WTC11 (cell line): ENCODE measurements at places on chromosomes 16 and 17. TPM values are rescaled to one million over a fixed set of nuclear protein-coding genes. Genes with fewer than 3 reads are reported as not detected.
A peak's percentile ranks its signal among the peaks of the same experiment; 100 is the strongest.

DNA sequence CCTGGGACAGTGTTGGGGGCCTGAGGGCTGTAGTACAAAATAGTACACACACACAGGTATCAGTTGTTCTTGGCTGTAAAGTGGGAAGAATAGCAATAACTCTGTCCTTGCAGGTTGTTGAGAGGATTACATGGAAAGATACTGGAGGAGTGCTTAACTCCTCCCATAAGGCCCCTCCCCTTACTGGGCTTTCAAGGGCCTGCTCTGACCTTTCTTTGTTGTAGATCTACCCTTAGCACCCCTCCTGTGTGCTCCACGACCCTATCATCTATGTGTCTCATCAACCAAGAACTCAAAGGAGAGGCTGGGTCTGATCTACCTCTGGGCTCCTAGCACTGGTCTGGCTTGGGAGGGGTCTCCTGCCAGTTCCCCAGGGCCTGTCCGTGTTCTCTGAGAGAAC is 8.3 kb upstream of the EDC4 start:
- no peak for DNase-seq
- H3K4me1 ChIP-seq: peaks cover 4% of the 10 kb centered on the region; the same call in 1 of the 2 replicates
- peak overlapping the region; percentile 89 for H3K27ac ChIP-seq

- no peaks in the 10 kb centered on the region for H3K36me3 ChIP-seq
- H3K4me1 ChIP-seq: no peaks in the 10 kb centered on the region
- H3K27me3 ChIP-seq: peaks cover 5% of the 10 kb centered on the region; the same call in 1 of the 2 replicates
- no peak overlapping the region for H3K4me3 ChIP-seq
- DNase-seq: peak; percentile 81
Observed at GRCh38 chr17:31842195-31843069, 16.6 kb downstream of the COPRS start.

GRCh38 chr17:82545071-82545462 is 25.5 kb downstream of the FOXK2 start:
- H3K36me3 ChIP-seq: peaks cover 7% of the 10 kb centered on the region; the same call in 1 of the 2 replicates
- no peak overlapping the region for H3K27ac ChIP-seq
- H3K27me3 ChIP-seq: no peaks in the 10 kb centered on the region

USP36 gene
- 62.0 to 74.0 TPM (median 65.8 TPM) in 3 replicates for total RNA-seq

MYH8 gene
- total RNA-seq: not detected in 3 replicates

CCDC144A gene
- total RNA-seq: 1.6 to 2.6 TPM (median 2.6 TPM) in 3 replicates

GRCh38 chr16:75197522-75198134 is 9.3 kb downstream of the CTRB2 start:
- no peaks in the 10 kb centered on the region; the same call in 1 of the 2 replicates for H3K27me3 ChIP-seq
- H3K4me3 ChIP-seq: no peak overlapping the region
- H3K4me1 ChIP-seq: peaks cover 9% of the 10 kb centered on the region
- DNase-seq: no peak
- H3K27ac ChIP-seq: no peak overlapping the region

GRCh38 chr17:64006361-64007088 is 8.4 kb downstream of the PRR29 start:
- no peak for DNase-seq
- H3K36me3 ChIP-seq: no peaks in the 10 kb centered on the region
- no peaks in the 10 kb centered on the region; the same call in 1 of the 2 replicates for H3K27me3 ChIP-seq
- H3K4me1 ChIP-seq: peaks cover 18% of the 10 kb centered on the region

DNA sequence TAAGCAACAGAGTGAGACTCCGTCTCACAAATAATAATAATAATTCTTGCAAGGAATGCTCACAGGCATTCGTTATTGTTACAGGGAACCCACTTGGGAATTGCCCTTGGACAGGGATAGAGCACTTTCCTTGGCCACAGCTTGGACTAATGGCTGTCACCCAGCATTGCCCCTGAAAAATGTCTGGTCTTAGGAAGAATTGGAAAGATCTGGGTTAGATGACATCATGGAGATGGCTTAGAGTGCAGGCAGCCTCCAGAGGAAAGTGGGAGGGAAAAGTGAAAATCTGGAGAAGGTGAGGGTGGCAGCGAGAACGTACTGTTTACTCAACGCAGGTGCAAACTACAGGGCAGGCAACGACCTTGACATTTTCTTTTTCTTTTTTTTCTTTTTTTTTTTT is 59.3 kb upstream of the MRTFB start:
- H3K36me3 ChIP-seq: no peaks in the 10 kb centered on the region
- H3K4me3 ChIP-seq: no peak overlapping the region
- H3K27ac ChIP-seq: peak overlapping the region; percentile 1; the same call in 1 of the 2 replicates
- H3K4me1 ChIP-seq: peaks cover 37% of the 10 kb centered on the region
- H3K27me3 ChIP-seq: no peaks in the 10 kb centered on the region
- no peak for DNase-seq

DNA sequence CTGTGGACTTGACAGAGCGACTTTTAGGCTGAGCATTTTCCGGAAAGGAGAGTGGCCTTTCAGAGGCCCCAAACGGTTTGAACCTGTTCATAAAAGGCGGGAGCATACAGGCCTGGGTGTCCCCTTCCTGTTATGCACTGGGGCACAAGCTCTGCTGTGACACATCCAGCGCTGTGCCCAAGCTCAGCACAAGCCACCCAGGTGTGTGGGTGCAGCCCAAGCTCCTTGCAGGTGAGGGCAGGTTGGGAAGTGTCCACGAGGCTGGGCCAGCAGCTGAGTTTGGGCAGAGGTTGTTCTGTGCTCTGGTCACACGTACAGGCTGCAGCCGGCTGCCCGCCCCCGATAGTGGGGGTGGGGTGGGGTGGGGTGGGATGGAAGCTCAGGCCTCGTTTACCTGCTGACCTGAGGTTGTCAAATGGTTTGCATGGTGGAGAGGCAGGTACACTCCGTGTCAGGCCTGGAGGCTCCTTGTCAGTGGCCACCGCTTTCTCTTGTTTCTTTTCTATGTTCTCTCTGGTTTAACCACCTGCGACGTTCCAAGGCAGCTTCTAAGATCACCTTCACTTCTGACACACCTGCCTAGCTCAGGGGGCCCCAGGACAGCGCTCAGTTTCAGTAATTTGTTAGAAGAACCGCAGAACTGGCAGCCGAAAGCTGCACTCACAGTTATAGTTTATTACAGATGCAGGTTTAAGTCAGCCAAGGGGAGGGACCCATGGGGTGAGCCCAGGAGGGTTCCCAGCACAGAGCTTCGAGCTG is 194.7 kb upstream of the CIBAR2 start:
- no peak overlapping the region for H3K27ac ChIP-seq
- H3K4me1 ChIP-seq: peaks cover 61% of the 10 kb centered on the region
- no peak for DNase-seq
- no peak overlapping the region for H3K4me3 ChIP-seq
- no peaks in the 10 kb centered on the region; the same call in 1 of the 2 replicates for H3K27me3 ChIP-seq
- 0 out of 2 replicates have a peak, but pooled peaks cover 4% of the 10 kb centered on the region for H3K36me3 ChIP-seq

GRCh38 chr17:31499771-31500554 is 108.5 kb downstream of the RAB11FIP4 start:
- peak overlapping the region; percentile 79 for H3K27ac ChIP-seq
- H3K4me3 ChIP-seq: no peak overlapping the region
- no peaks in the 10 kb centered on the region for H3K27me3 ChIP-seq
- H3K4me1 ChIP-seq: peaks cover 62% of the 10 kb centered on the region
- DNase-seq: no peak

KIF19 gene
- 0.44 to 0.80 TPM (median 0.60 TPM) in 3 replicates for total RNA-seq

KRTAP1-5 gene
- total RNA-seq: not detected in 3 replicates

CSH1 gene
- total RNA-seq: not detected in 3 replicates

DNA sequence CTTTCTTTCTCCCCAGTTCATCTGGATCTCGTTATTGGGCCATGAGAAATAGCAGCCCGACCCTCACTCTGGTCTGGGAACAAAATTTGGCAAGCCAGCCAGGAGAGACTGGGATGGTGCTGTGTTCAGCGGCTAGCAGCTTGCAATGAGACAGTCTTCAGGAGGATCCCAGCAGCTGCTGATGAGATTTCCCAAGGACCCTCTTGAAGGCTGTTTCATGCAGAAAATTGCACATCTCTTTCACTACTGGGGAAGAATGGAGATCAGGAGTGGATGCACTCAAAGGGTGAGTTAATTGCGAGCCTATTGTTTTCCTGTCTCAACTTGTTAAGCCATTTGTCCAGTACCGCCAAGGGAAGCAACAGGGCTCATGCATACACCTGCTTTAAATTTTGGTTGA is 5.5 kb upstream of the COIL start:
- H3K27me3 ChIP-seq: no peaks in the 10 kb centered on the region
- H3K4me3 ChIP-seq: no peak overlapping the region
- H3K36me3 ChIP-seq: peaks cover 14% of the 10 kb centered on the region
- no peak for DNase-seq
- H3K4me1 ChIP-seq: peaks cover 3% of the 10 kb centered on the region

- no peak for DNase-seq
- no peak overlapping the region for H3K4me3 ChIP-seq
- peaks cover 12% of the 10 kb centered on the region for H3K4me1 ChIP-seq
Observed at GRCh38 chr17:55661963-55662834, 60.5 kb downstream of the TMEM100 start.

- no peaks in the 10 kb centered on the region for H3K4me1 ChIP-seq
- H3K27me3 ChIP-seq: peaks cover 69% of the 10 kb centered on the region
- peak overlapping the region; percentile 41 for H3K4me3 ChIP-seq
- no peak overlapping the region for H3K27ac ChIP-seq
Observed at GRCh38 chr17:2051061-2051932, 3.6 kb upstream of the HIC1 start.

GRCh38 chr17:72843591-72843990 is 248.9 kb downstream of the SLC39A11 start:
- H3K4me3 ChIP-seq: no peak overlapping the region
- no peaks in the 10 kb centered on the region for H3K4me1 ChIP-seq
- DNase-seq: no peak
- no peaks in the 10 kb centered on the region; the same call in 1 of the 2 replicates for H3K27me3 ChIP-seq

- H3K4me1 ChIP-seq: peaks cover 40% of the 10 kb centered on the region
- no peaks in the 10 kb centered on the region; the same call in 1 of the 2 replicates for H3K27me3 ChIP-seq
- H3K27ac ChIP-seq: no peak overlapping the region
- DNase-seq: peak; percentile 59
- H3K4me3 ChIP-seq: no peak overlapping the region
- H3K36me3 ChIP-seq: peaks cover 21% of the 10 kb centered on the region
Observed at GRCh38 chr16:82603784-82604411, 22.9 kb upstream of the CDH13 start.

DNA sequence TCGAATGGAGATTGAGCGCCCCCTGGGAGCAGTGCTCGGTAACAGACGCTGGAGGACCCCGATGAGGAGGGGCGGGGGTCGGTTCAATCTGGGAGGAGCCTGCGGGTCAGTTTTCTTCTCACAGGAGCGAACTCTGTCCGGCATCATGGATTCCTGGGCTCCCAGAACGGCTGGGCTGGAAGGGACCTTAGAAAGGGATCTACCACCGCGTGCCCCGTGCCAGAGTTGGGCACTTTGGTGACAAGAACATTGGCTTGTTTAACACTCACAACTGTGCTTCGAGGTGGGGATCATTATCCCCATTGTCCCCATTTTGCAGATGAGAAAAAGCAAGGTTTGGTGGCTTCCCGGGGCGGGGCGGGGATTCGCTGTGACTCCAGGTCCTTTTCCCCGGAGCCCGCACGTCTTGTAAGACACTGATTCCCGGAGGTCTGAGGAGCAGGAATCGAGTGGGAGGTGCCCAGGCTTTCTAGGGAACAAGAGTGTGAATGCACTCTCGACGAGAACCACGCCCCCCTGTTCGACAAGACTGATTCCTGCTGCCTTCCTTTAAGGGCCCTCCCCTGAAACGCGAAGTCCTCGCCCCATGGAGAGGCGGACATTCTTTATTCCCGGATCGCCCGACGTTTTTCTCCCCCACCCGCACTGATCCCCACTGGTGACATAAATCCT is 1.5 kb upstream of the FBXL19 start:
- H3K4me1 ChIP-seq: peaks cover 17% of the 10 kb centered on the region
- H3K36me3 ChIP-seq: peaks cover 9% of the 10 kb centered on the region; the same call in 1 of the 2 replicates
- peak overlapping the region; percentile 99 for H3K4me3 ChIP-seq
- no peaks in the 10 kb centered on the region; the same call in 1 of the 2 replicates for H3K27me3 ChIP-seq
- H3K27ac ChIP-seq: peak overlapping the region; percentile 99
- peak; percentile 98 for DNase-seq
